CD4-positive, alpha-beta T cell treated with Interleukin-15 for 1 hour (primary cell): ENCODE measurements at places on chromosomes 3 and 15.

- no peak for DNase-seq
These were observed 54.2 kb downstream of the PHLDB2 start for GRCh38 chr3:111913163-111913763.

DNA sequence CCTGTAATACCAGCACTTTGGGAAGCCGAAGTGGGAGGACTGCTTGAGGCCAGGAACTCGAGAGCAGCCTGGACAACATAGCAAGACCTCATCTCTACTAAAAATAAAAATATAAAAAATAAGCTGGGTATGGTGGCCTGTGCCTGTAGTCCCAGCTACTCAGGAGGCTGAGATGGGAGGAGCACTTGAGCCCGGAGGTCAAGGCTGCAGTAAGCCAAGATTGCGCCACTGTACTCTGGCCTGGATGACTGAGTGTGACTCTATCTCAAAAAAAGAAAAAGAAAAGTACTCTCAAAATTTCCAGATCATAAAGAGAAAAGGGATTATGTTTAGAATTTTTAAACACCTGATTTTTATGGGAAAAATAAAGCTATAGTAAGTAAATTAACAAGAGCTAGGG, 24.1 kb downstream of the SLC51A start:
- no peak for DNase-seq

GRCh38 chr3:116267116-116267515, 178.2 kb downstream of the LSAMP start:
- DNase-seq = no peak

DNA sequence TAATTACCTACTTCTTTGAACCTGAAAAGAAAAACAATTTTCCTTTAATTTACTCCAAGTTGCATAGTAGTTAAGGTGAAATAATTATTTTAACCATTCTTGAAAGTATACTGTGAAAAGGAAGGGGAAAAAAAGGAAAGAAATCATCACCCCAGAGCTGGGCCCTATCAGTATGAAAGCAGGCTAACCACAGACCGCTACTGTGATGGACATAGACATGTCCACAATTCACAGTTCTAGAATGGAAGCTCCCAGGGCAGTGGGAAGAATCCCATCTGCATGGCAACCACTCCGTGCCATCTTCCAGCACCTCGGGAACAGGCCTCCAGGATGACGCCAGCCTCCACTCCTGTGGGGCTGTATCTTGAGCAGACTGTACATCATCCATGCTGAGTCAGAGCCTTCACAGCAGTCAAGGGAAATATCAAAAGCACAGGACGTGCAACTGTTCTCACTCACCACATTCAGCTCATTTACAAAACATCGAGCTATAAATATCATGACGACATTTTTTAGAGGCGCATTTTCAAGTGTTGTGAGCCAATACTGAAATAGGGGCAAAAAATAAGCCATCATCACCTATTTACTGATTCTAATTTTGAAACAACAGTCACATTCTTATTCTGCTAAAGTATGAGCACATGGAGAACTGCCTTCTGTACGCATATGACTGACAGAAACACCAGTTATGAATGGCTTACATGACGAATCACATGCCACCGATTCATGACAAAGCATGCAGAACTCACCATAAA, 119.7 kb downstream of the SNRK start:
- no peak for DNase-seq

- DNase-seq = no peak
These were observed 59.6 kb upstream of the GOLIM4 start for GRCh38 chr3:168155303-168155702.

DNA sequence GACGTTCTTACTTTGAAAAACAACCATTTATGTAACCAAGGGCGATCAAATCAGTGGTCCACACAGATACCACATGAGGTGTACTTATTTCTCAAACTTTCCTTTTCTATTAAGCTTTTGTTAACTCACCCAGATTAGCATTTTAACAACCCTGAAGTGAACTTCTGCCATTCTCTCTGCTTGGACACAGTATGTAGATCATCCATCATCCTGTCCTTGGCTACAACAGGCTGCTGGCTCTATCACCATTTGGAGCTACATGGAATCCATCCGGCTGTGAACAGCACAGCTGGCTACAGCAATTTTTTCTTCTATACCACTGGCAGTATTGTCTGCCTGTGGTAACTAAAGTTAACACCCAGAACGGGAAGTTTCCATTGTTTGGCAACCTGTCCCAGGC, 4.4 kb downstream of the SEMA6D start:
- no peak for DNase-seq

GRCh38 chr3:43632986-43633385, 11.2 kb upstream of the ANO10 start:
- DNase-seq = no peak

GRCh38 chr3:13845806-13846205, 34.1 kb downstream of the WNT7A start:
- DNase-seq = no peak

- peak; percentile 93 for DNase-seq
These were observed at the start of gene SCAMP2 for GRCh38 chr15:74873036-74873755. Gene SCAMP2 (minus strand): TSS chr15:74873365. CDS start chr15:74873255, 110 bp downstream.

DNA sequence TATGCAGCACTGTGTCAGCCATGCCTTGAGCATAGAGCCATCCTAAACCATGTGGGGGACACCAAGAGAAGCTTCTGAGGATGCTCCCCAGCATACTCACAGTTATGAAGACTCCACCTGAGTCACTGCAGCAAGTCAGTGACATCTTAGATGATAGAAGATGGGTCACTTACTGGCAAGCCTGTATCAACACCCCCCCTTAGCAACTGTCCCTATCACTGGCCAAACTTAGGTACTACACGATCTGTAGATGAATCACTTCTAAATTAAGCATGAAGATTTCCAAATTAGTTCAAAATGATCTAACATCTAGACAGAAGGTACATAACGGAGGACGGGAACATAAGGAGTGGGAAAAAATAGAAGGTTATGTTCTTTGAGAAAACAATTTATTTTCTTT, 13.2 kb upstream of the LMCD1 start:
- DNase-seq = no peak

DNA sequence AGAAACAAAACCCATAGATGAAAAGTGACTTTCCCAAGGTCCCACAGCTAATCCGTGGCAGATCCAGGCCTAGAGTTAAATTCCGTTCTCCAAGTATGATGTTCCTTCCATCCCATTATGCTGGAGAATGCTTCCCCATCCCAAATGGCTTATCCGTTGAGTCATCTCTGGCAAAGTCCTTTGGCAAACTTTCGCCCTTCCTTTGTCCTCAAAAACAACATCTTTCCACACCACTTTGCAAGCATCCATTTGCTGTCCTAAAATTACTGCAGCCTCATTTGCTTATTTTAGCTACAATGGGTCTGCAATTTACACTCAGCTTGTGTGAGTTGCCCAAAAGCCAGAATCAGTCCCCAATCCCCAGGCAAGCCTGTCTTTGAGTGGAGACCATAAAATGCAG, 304.0 kb upstream of the TLE3 start:
- no peak for DNase-seq

DNA sequence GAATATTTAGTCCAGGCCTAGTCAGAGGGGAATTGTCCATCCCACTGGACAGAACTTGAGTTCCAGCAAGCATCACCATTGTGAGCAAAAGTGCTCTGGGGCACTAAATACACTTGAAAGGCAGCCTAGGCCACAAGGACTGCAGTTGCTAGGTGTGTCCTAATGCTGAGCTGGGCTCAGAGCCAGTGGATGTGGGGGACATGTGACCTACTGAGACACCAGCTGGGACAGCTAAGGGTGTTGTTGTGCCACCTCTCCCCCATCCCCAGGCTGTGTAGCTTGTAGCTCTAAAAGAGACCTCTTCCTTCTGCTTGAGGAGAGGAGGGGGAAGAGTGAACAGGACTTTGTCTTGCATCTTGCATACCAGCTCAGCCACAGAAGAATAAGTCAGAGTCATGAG, 120.9 kb downstream of the DTWD1 start:
- no peak for DNase-seq

DNA sequence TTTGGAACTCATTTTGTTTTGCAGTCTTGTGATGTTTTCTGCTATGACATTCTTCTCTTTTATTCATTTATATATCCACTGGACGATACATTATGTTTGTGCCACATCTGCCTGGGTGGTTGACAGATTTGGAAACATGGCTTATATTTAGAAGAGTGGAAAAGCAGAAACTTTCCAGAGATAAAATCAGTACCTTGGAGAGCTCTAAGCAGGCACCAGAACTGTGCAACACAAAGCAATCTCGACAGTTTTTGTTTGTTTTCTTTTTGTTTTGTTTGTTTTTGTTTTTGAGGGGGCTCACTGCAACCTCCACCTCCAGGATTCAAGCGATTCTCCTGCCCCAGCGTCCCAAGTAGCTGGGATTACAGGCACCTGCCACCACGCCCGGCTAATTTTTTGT, 45.5 kb downstream of the SYN2 start:
- DNase-seq = no peak

- no peak for DNase-seq
These were observed 755.5 kb upstream of the SEMA6D start for GRCh38 chr15:46961795-46962194.

DNA sequence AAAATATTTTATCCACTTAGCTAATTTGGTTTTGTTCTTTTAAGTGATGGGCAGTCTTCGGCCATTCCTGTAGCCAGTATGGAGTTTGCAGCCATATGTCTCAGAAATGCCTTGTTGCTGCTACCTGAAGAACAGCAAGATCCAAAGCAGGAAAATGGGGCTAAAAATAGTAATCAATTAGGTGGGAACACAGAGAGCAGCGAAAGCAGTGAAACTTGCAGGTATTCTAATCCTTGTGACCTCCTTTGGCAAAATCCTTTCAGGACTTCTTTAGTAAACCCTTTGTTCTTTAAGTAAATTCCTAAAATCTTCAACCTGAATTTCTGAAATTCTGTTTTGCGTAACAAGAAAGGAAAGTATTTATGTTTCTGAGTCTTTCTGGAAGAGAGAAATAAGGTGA, 49.8 kb downstream of the CNOT10 start:
- no peak for DNase-seq

DNA sequence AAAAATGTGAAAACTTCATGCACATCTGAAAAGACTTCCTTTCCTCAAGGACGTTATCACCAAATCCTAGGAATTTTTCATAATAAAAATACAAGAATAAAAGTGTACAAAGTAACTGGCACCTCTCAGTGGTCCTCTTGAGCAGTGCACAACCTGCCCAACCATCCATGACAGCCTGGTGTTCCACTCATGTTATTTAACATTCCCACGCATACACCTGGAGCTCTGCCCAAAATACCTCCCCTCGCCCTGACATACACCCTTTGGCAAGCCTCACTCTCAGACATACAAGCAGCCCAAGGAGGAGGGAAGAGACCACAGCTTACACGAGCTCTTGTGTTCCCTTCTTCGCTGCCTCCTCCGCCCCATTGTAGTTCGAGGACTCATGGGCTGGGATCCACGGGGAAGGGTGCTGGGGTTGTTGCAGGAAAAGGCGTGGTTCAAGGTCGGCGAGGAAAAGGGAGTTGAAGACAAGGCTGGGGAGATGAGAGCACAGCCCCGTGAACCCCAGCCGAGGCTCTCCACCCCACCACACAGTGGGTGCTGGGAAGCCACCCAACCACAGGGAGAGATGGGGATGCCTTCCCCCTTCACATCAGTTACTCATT, 23.3 kb downstream of the GRIP2 start:
- peak; percentile 6 for DNase-seq

GRCh38 chr15:36362509-36362915, 216.9 kb upstream of the CDIN1 start:
- DNase-seq = no peak

- DNase-seq = no peak
These were observed 1278.5 kb downstream of the NSUN3 start for GRCh38 chr3:95341314-95341713.

DNA sequence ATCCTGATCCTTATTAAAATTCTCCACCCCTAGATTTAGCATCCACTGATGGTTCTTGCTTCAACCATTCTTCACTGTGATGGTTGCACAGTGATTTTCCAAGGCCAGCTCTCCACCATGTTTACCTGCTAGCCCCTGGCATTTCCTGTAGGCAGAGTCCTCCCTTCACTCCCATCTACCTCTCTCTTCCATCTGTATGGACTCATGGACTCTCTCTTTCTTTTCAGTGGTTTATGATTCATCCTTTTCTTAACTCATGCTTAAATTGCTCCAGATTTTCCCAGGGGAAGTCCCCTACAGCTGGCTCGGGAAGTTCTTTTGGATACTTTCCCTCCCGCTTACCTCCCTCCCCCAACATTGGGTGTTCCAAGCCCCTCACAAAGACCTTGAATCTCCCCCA, 18.7 kb downstream of the TGM4 start:
- DNase-seq = no peak

DNA sequence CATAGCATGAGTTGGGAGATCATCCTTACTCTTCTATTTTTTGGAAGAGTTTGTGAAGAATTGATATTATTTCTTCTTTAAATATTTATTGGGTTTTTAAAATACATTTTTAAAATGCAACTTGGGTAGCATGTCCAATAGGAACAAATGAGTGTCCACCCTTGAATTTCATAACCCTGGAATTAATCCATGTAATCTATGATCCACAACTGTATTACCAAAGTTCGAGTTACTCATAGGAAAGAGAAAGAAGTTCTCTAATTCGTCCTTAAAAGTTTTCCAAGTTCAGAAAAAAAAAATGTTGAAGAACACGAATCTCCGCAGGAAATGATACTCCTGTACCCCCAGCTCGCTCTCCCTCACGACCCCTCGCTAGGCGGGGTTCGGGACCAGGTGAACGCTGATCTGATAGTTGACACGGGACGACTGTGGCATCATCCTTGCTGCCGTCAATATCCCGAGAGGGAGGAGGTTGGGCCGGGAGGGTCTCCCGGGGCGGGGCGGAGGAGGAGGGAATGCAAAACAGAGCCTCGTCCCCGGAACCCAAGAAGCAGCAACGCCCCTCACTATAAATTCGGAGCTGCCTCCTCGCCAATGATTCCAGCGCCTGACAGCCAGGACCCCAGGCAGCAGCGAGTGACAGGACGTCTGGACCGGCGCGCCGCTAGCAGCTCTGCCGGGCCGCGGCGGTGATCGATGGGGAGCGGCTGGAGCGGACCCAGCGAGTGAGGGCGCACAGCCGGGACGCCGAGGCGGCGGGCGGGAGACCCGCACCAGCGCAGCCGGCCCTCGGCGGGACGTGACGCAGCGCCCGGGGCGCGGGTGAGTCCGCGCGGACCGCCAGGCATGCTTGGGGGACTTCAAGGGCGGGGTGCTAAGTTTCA, at the start of gene AGTR1:
TSS of gene AGTR1 (plus strand) at position 598 of the 884 bp plus-strand sequence. CDS start 43,133 bp downstream, outside the sequence.
- no peak for DNase-seq

DNA sequence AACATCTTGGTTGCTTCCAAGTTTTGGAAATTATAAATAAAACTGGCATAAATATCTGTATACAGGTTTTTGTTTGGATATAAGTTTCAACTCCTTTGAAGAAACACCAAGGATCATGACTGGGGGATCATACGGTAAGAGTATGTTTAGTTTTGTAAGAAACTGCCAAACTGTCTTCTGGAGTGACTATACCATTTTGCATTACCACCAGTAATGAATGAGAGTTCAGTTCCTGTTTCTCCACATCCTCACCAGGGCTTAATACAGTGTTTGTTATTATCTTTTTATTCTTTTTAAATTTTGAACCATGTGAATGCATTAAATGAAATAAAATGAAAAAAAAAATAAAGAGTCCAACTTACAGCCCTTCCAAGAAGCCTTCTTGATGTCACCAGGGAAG, 3.7 kb upstream of the ANKUB1 start:
- DNase-seq = no peak

GRCh38 chr3:177157492-177157891, 39.8 kb downstream of the TBL1XR1 start:
- DNase-seq = no peak

GRCh38 chr3:14352002-14352627, 50.3 kb upstream of the SLC6A6 start:
- DNase-seq = no peak
